ENCODE measurements at places on chromosomes 6 and 20.

GRCh38 chr6:118101831-118102345 is 194.8 kb downstream of the SLC35F1 start:
- DNase-seq = no peak

DNA sequence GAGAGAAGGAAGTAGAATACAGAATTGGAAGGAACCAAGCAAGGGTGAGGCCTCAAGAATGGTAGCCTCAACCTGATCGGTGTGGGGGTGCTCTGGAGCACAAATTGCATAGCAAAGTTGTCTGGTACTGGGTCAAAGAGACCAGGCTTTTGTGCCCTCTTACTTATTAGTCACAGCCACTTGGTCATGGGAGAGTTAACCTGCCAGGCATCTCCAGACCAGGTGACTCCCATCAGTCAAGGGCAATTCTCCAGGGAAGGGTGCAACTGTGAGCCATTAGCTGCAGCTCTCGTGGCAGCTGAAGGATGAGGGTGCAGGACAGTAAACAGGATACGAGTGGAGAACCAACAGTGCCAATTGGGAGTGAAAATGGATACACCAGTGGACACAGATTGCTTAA is 47.7 kb upstream of the PLCB4 start:
- no peak for DNase-seq

DNA sequence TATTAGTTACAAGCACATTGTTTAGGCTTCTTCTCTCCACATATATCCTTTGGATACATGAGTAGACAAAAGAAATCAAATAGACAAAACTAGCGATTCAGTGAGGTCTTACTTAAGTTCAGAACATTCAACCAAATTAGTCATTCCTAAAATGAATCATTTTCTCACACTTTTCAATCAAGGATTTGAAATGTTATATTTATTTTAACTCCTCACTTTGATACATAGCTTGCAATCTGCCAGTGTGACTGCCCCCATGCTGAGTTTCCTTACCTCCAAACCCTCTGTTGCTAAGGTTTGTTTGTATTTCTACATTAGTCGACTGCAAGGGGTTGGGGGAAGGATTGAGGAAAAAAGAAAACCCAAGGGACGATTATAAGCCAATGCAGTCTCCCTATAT is 3.5 kb upstream of the MOXD1 start:
- no peak for DNase-seq

- DNase-seq = no peak
These were observed 75.1 kb downstream of the SYNJ2 start for GRCh38 chr6:158056804-158057203.

GRCh38 chr6:111890988-111891387 is 17.7 kb upstream of the FYN start:
- no peak for DNase-seq

- DNase-seq = no peak
These were observed 150.0 kb upstream of the CST7 start for GRCh38 chr20:24798930-24799705.

GRCh38 chr20:13868331-13868730 is 83.5 kb downstream of the NDUFAF5 start:
- no peak for DNase-seq

GRCh38 chr20:39897058-39897457 is 792.0 kb downstream of the MAFB start:
- no peak for DNase-seq

DNA sequence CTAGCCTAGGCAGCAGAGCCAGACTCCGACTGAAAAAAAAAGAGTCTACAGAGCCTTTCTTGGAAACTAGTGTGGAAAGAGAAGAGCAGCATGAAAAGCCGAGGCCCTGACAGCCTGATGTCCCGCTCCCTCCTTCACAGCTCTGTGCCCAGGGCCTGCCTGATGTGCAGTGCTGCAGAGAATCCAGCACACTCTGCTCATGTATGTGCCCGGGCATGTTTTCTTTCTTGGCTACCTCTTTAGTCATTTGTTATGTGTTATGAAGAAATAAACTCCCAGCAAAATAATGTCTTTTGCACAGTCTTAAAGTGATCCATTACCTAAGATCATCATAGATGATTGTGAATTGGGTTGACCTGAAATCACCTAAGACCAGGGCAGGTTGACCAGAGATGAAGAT is 78.1 kb upstream of the EZR start:
- DNase-seq = no peak

- DNase-seq = no peak
These were observed 7.0 kb downstream of the SCUBE3 start for GRCh38 chr6:35220711-35221110.

GRCh38 chr20:19498756-19499155 is 259.3 kb upstream of the RIN2 start:
- DNase-seq = no peak

DNA sequence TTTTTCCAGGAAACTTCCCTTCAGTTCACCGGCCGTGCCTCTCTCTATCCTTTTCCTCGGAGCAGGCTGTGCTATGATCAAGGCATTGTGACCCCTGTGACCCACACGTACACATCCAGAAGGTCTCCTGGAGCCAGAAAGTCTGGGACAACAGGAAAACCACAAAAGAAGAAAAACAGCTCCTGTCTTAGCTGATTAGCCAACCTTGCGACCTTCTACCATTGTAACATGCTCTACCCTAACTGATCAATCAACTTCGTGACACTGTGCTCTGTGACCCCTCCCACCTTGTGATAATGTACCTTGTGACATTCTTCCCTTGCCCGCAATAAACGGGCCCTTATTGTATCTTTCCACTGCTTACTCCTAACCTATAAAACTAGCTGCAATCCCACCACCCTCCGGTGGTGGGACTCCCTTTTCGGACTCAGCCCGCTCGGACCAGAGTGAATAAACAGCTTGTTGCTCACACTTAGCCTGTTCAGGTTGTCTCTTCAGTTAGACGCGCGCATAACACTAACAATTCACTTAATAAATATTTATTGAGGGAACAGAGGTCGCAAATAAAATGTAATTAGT is 24.2 kb downstream of the ZNF311 start:
- DNase-seq = no peak

DNA sequence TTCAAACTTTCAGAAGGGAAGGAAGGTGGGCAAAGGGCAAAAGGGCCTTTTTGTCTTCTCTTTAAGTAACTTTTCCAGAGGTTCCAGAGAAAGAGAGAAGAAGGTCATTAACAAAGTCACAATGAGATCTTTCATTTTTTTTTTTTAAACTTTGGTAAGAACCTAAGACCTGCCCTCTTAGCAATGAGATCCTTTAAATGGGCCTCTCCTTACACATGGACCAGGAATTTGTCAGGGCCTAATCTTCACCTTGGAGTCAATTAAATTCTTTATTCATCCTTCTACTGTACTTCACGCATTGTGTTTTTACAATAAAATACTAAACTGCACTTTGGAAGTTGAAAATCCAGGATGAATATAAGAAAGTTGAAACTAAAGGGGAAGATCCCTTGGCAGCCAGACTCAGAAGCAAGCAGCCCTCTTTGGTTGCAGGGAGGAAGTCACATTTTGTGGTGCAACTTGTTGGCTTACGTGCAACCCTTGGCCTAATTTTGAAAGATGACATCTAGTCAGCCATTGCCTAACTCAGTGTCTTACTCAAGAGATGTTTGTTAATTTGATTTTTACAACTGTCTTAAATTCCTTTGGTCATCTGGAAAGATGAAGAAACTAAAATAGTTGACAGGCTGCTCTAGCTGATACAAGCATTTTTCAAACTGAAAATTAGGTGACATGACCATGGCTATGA is 11.9 kb upstream of the TMEM170B start:
- no peak for DNase-seq

DNA sequence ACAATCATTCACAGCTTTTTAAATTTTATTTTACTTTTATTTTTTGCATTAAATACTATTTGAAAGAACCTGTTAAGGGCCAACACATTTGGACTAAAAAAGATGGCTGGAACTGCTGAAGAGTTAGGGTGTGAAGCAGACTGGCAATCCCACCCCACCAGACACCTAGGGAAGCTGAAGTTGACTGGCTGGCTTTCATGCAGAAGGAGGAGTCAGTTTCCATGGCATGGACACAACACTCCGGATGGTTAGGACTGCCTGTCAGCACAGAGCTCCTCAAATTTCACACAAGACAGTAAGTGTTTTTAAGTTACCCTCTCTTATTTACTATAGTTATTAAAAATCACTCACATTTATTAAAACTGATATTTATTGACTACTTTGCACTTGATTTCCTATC is at the start of gene ANKRD66:
TSS of gene ANKRD66 (plus strand) at position 238 of the 400 bp plus-strand sequence. CDS start 5,016 bp downstream, outside the sequence.
- DNase-seq = no peak

DNA sequence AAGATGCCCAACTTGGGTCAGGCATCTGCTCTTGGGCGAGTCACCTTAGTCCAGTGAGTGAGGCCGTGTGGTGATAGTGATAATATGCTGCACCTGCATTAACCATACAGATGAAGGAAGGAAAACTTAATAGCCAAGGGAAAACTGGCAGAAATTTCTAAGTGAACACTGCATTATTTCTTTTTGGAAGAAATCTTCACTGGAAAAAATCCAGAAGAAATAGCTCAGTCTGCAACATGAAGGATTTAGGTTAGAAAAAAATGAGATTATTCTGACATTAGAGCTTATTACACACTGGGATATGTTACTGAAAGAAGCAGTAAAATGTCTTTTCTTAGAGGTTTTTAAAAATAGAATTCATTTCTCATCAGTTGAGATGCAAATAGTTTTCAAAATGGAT is 947.3 kb downstream of the KIF16B start:
- no peak for DNase-seq

- no peak for DNase-seq
These were observed 64.5 kb downstream of the EYA2 start for GRCh38 chr20:46959081-46959692.

DNA sequence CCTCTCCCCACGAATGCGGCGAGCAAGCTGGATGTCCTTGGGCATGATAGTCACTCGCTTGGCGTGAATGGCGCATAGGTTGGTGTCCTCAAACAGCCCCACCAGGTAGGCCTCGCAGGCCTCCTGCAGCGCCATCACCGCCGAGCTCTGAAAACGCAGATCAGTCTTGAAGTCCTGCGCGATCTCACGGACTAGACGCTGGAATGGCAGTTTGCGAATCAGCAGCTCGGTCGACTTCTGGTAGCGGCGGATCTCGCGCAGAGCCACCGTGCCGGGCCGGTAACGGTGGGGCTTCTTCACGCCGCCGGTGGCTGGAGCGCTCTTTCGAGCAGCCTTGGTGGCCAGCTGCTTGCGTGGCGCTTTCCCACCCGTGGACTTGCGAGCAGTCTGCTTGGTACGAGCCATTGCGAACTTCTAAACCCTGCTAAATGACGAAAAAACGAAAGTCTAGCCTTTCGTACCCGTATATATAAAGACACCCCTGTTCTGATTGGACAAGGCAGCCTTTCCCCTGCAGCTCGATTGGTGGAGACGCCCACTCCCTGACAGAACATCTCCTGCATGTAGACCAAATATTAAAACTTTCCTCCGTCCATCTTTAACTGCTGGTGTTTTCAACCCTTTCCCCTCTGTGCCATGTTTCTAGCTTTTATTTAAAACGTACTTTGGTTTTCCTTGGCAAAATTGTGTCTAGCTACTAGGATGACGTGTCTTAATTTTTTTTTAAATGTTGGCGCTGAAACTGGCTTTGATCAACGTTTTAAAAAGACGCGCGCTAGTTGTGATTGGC is 109.8 kb downstream of the HFE start:
- peak; percentile 56 for DNase-seq

DNA sequence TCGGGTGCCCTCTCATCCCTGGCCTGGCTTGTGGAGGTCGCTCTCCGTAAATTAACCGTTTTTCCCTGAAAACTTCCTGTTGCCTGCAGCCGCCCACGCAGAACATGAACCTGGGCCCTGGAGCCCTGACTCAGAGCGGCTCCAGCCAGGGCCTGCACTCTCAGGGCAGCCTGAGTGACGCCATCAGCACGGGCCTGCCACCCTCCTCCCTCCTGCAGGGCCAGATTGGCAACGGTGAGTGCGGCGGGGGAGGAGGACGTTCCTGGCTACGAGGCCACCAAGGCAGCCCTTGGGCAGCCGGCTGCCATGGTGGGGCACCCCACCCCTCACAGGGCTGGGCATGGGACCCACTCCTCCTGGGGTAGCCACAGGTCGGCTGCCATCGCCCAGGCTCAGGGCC is 17.8 kb downstream of the SS18L1 start:
- DNase-seq = no peak

DNA sequence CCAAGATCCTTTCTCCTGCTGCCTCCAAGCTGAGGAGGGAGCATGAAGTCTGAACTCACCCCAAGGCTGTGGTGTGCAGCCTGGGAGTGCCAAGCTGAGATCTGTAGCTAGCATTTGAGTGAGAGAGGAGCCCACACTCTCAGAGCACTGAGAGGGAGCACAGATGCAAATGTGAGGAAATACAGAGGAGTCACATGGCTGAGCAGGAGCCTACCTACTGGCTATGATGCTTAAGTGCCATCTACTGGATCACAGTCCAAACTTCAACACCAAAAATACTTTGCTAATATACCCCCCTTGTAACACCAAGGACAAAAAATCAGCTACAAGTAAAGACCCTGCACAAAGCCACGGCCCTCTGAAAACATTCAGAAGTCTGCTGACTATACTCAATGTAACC is 94.4 kb upstream of the IMPG1 start:
- DNase-seq = no peak

DNA sequence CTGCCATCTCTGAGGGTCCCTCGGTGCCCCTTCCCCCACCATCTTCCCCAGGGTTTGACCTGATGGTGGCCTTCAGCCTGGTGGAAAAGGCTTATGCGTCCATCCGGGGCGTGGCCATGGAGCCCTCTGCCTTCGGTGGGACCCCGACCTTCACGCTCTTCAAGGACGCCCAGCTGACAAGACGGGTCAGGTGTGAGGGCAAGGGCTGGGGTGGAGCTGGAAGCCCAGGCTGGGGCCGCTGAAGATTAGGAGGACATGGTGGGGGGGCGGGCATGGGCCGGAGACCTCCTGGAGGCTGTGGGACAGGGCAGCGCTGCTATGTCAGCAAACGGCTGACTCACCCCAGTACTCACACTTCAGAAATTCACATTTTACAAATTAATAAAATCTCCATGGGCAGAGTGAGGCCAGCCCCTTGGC is 23.5 kb downstream of the COL20A1 start:
- no peak for DNase-seq
